ENCODE measurements at places on chromosomes 4 and X. TPM values are rescaled to one million over a fixed set of nuclear protein-coding genes. Genes with fewer than 3 reads are reported as not detected.

DNA sequence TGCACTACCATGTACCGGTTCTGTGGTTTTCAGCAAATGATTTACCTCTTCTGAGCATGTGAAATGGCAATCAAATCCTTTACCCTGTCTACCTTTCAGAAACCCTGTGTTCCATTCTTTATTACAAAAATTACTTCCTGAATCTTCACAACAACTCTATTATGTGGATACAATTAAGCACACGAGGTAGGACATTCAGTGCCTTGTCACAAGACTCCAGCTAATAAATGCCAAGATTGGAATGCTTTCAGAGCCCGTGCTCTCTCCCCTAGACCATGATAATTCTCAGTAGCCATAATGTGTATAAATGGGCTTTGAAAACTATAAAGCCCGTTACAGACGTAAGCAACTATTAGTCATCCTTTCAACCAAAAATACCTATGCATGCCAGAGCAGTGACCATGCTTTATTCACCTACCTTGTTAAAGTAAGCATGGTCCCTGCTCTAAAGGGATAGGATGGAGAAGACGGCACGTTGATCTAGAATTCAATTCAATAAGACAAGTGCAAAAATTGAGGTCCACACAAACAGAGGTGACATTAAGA is 2.4 kb downstream of the RXFP1 start:
- H3K4me1 ChIP-seq, result no peaks in the 10 kb centered on the region
- H3K27me3 ChIP-seq, result no peaks in the 10 kb centered on the region
- H3K4me3 ChIP-seq, result no peak overlapping the region
- H3K27ac ChIP-seq, result no peak overlapping the region
- H3K36me3 ChIP-seq, result no peaks in the 10 kb centered on the region

GRCh38 chr4:184722798-184723197 is 11.1 kb downstream of the CENPU start:
- H3K27me3 ChIP-seq, result no peaks in the 10 kb centered on the region
- DNase-seq, result no peak
- no peaks in the 10 kb centered on the region for H3K4me1 ChIP-seq
- no peaks in the 10 kb centered on the region for H3K36me3 ChIP-seq
- H3K27ac ChIP-seq, result no peak overlapping the region
- no peak overlapping the region for H3K4me3 ChIP-seq

DNA sequence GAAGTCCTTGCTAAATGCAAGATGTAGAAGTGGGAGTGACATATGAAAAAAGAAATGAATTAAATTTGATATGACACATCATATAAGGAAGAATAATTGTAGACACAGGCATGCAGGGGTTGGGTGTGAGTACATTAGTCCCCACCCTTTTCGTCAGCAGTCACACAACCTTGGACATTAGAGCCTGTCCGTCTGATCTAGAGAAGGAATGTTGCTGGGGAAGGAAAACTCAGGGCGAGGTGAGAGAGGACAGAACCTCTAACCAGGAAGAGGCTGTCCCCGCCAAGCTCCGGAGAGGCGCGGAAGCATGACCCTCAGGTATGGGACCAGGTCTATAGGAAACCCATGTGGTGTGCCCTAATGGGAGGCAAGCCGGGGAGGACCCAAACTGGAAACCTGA is 102.1 kb downstream of the RELL1 start:
- H3K4me3 ChIP-seq, result no peak overlapping the region
- no peaks in the 10 kb centered on the region for H3K4me1 ChIP-seq
- no peaks in the 10 kb centered on the region for H3K27me3 ChIP-seq
- no peak for DNase-seq

- no peak overlapping the region for H3K4me3 ChIP-seq
- H3K27ac ChIP-seq, result no peak overlapping the region
- no peaks in the 10 kb centered on the region for H3K27me3 ChIP-seq
- DNase-seq, result no peak
Measured at GRCh38 chr4:187491286-187491685, 504.3 kb upstream of the ZFP42 start.

GRCh38 chr4:67604749-67605148 is 46.2 kb downstream of the STAP1 start:
- no peak overlapping the region for H3K27ac ChIP-seq
- H3K4me1 ChIP-seq, result no peaks in the 10 kb centered on the region
- no peak overlapping the region for H3K4me3 ChIP-seq
- no peaks in the 10 kb centered on the region for H3K36me3 ChIP-seq
- H3K27me3 ChIP-seq, result no peaks in the 10 kb centered on the region
- no peak for DNase-seq

GRCh38 chr4:138113819-138114400 is 128.2 kb downstream of the SLC7A11 start:
- peaks cover 22% of the 10 kb centered on the region for H3K4me1 ChIP-seq
- H3K4me3 ChIP-seq, result no peak overlapping the region
- H3K36me3 ChIP-seq, result no peaks in the 10 kb centered on the region
- no peak overlapping the region for H3K27ac ChIP-seq
- no peak for DNase-seq
- H3K27me3 ChIP-seq, result no peaks in the 10 kb centered on the region

DNA sequence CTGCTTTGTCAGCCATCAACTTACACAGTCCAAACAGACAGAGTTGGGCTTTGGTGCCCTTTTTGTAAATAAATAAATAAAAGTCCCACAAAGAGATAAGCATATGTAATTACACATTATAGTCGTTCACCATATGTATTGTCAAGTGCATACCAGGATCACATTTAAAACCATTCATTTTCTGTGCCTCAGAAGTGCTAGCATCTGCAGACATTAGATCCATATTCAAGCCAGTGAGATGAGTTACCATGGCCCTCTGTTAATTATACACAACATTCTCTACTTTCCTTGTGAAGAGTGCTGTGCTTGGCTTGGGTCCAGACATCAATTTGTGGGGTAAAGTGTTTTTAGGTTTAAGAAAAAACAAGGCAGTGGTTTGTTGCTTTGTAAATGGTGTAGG is 76.8 kb downstream of the ENOX2 start:
- DNase-seq, result no peak
- no peak overlapping the region for H3K27ac ChIP-seq
- H3K27me3 ChIP-seq, result no peaks in the 10 kb centered on the region
- no peak overlapping the region for H3K4me3 ChIP-seq
- H3K4me1 ChIP-seq, result no peaks in the 10 kb centered on the region
- H3K36me3 ChIP-seq, result no peaks in the 10 kb centered on the region

GRCh38 chr4:156898373-156899117 is 73.1 kb downstream of the PDGFC start:
- H3K27me3 ChIP-seq, result no peaks in the 10 kb centered on the region
- H3K4me3 ChIP-seq, result no peak overlapping the region
- H3K36me3 ChIP-seq, result no peaks in the 10 kb centered on the region

DNA sequence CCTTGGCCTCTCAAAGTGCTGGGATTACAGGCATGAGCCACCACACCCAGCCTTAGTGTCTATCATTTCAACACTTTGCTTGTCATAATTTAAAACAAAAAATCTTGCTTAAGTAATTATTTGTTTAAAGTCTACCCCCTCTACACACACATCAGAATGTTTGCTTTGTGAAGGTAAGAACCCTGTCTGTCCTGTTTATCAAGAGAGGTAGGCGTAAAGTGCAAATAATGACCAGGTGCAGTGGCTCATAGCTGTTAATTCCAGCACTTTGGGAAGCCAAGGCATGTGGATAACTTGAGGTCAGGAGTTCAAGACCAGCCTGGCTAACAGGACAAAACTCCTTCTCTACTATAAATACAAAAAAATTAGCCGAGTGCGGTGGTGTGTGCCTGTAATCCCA is 326.7 kb upstream of the CLNK start:
- no peaks in the 10 kb centered on the region for H3K27me3 ChIP-seq
- no peak overlapping the region for H3K4me3 ChIP-seq
- no peaks in the 10 kb centered on the region for H3K36me3 ChIP-seq
- DNase-seq, result no peak

DNA sequence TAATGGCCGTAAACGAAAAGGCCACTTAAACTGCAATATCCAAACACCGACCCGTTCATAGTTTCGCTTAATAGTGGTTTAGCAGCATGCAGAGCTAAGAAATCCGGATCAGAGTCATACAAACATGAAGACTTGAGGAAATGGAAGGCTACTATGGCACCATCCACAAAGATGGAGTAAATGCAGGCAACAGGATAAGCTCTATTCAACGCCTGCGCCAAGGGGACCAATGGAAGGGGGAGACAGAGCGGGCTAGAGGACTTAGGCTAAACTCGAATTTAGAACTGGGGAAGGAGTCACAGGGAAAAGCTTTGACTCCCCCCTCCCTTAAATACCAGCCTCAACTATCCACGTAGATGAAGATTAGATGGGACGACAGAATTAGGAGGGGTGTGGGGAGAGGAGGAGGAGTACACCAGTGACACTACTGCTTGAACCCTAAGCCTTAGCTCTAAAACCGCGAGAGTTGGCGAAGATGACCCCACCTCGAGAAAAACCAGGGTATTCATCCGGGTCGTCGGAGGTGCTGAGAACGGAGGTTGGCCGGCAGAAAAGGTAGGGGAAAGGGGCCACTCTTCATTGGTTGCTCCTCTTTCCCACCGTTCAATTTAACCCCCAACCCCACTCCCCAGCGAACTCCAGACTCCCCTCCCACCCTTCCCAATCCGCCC is 3.5 kb downstream of the HUWE1 start:
- peaks cover 7% of the 10 kb centered on the region for H3K36me3 ChIP-seq
- DNase-seq, result peak; percentile 40
- peak overlapping the region; percentile 94 for H3K27ac ChIP-seq
- peak overlapping the region; percentile 86 for H3K4me3 ChIP-seq
- no peaks in the 10 kb centered on the region for H3K27me3 ChIP-seq
- H3K4me1 ChIP-seq, result peaks cover 9% of the 10 kb centered on the region

GRCh38 chrX:155115174-155115819 is 44.0 kb downstream of the BRCC3 start:
- no peak for DNase-seq
- H3K4me1 ChIP-seq, result no peaks in the 10 kb centered on the region
- no peak overlapping the region for H3K4me3 ChIP-seq
- peaks cover 2% of the 10 kb centered on the region for H3K36me3 ChIP-seq
- no peaks in the 10 kb centered on the region for H3K27me3 ChIP-seq

Gene ADAM29
- total RNA-seq, result not detected

- H3K4me3 ChIP-seq, result no peak overlapping the region
- no peak for DNase-seq
- no peaks in the 10 kb centered on the region for H3K4me1 ChIP-seq
- H3K36me3 ChIP-seq, result no peaks in the 10 kb centered on the region
- H3K27ac ChIP-seq, result no peak overlapping the region
Measured at GRCh38 chrX:136666088-136666487, 18.1 kb downstream of the CD40LG start.

Gene RIBC1
- total RNA-seq, result 0.52 TPM

- H3K27ac ChIP-seq, result no peak overlapping the region
- H3K4me3 ChIP-seq, result no peak overlapping the region
- no peaks in the 10 kb centered on the region for H3K27me3 ChIP-seq
Measured at GRCh38 chr4:69120870-69121269, 24.6 kb downstream of the UGT2B7 start.

DNA sequence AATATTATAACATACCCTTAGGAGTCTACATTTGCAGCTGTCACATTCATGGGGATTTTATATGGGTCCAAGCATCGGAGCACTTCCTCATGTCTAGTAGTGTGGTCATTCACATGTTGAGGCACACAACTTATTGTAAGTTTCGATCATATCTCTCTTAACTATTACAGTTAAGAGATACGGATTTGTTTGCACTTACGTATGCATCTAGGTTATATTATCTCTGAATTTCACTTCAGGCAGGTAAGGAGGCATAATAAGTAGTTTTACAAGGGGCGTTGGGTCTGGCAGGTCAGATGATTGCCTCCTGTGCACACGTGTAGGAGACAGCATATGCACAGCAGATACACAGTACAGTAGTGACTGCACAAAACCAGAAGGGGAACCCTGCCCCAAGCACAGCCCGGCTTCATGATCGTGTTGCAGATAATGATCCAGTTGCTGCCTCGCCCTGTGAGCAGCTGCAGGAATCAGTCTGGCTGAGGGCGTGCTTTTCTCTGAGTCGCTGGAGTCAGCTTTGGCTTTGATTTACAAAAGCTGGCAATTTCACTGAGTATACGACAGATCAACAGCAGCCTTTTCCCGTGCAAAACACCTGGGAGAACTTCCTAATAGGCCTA is 302.9 kb upstream of the GATB start:
- H3K36me3 ChIP-seq, result no peaks in the 10 kb centered on the region
- H3K4me3 ChIP-seq, result no peak overlapping the region
- peaks cover 11% of the 10 kb centered on the region for H3K4me1 ChIP-seq
- H3K27ac ChIP-seq, result peak overlapping the region; percentile 50
- H3K27me3 ChIP-seq, result no peaks in the 10 kb centered on the region

Gene MAD2L1
- 7.7 TPM for total RNA-seq

DNA sequence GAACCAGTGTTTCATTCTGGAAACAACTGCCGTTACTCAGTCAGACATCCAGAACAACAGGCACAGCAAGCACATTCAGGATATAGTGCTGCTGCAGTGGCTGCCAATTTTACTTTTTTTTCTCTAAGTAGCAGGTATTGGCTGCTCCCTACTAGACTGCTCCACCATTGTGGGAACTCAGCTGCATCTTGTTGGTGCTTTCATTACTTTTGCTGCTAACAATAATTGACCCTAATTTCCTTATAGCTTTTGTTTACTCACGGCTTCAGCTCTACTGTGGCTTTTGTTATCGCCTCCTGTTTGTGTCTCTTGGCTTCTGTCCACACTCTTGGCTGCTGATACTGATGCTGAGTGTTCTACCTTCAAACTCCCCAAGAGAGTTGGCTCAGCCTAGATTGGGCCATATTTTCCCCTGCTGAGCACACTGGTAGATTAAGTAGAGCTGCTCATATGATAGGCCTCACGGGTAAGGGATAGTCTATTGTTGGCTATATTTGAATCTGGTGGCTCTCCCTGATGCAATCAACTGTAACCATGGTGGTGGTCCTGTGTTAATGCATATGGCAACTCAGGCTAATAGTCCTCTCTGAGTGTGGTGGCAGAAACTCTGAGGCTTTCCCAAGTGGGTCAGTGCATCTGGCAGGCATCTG is 44.5 kb upstream of the IL2 start:
- no peak overlapping the region for H3K4me3 ChIP-seq
- no peaks in the 10 kb centered on the region for H3K36me3 ChIP-seq
- H3K27ac ChIP-seq, result no peak overlapping the region
- DNase-seq, result no peak
- no peaks in the 10 kb centered on the region for H3K4me1 ChIP-seq

GRCh38 chr4:825971-826330 is at the start of gene CPLX1:
Gene CPLX1 (minus strand): TSS chr4:826129. CDS start chr4:824522, 1,607 bp downstream.
- H3K27me3 ChIP-seq, result peaks cover 55% of the 10 kb centered on the region
- H3K4me3 ChIP-seq, result peak within 1 kb of the TSS; percentile 46
- no peak within 1 kb of the TSS for H3K27ac ChIP-seq
- no peaks in the 10 kb centered on the region for H3K36me3 ChIP-seq
- no peaks in the 10 kb centered on the region for H3K4me1 ChIP-seq
- no peak for DNase-seq

- H3K27me3 ChIP-seq, result no peaks in the 10 kb centered on the region
- H3K36me3 ChIP-seq, result no peaks in the 10 kb centered on the region
- DNase-seq, result no peak
- H3K4me3 ChIP-seq, result no peak overlapping the region
- no peak overlapping the region for H3K27ac ChIP-seq
Measured at GRCh38 chr4:183197140-183197539, 98.1 kb downstream of the WWC2 start.

GRCh38 chrX:125402807-125403206 is 83.1 kb downstream of the TEX13C start:
- H3K36me3 ChIP-seq, result no peaks in the 10 kb centered on the region
- H3K4me3 ChIP-seq, result no peak overlapping the region
- no peak for DNase-seq
- no peaks in the 10 kb centered on the region for H3K27me3 ChIP-seq
- no peaks in the 10 kb centered on the region for H3K4me1 ChIP-seq
- no peak overlapping the region for H3K27ac ChIP-seq
